ENCODE measurements at places on chromosomes 5 and 9.

- DNase-seq: no peak
Measured at GRCh38 chr9:123348317-123348992, 7.5 kb upstream of the CRB2 start.

DNA sequence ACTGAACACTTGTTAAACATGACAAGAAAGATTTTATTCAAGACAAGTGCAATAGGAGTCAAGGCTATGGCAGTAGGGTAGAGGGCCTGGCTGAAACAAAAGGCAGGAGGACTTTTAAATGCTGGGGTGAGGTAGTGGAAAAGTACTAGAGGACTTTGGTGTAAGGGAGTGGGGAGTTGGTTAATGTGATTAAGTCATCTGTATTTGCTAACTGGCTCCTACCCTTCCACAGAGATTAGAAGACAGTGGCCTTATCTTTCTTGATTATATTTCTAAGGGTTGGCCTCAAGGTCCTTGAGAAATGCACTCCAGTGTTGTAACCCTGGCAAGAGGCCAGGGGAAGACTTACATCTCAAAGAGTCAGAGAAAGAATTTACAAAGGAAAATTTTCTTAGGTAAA, 160.2 kb upstream of the FTMT start:
- DNase-seq: peak; percentile 32

GRCh38 chr9:33233626-33234342, 6.2 kb upstream of the SPINK4 start:
- DNase-seq: peak; percentile 90

- no peak for DNase-seq
Measured at GRCh38 chr5:149732324-149733128, 2.4 kb downstream of the PPARGC1B start.

DNA sequence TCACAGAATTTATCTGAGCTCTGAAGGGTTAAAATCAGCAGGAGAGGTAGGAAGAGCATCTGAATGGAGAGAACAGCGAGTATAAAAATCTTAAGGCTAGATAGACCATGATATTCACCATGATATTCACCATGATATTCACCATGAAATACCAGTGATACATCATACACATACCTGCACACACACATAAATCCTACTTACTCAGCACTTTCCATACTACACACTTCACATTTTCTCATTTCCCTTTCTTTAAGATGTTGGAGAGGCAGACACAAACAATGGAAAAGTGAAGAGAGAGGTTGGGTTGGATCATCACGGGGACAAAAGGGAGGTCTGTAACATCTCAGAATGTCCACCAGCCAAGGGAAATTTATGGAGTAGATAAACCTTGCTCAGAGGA, 66.4 kb upstream of the ATP10B start:
- no peak for DNase-seq

- DNase-seq: peak; percentile 71
Measured at GRCh38 chr5:72268753-72269410, 51.2 kb downstream of the MRPS27 start.

GRCh38 chr9:92463984-92464383, 18.3 kb downstream of the ASPN start:
- no peak for DNase-seq

DNA sequence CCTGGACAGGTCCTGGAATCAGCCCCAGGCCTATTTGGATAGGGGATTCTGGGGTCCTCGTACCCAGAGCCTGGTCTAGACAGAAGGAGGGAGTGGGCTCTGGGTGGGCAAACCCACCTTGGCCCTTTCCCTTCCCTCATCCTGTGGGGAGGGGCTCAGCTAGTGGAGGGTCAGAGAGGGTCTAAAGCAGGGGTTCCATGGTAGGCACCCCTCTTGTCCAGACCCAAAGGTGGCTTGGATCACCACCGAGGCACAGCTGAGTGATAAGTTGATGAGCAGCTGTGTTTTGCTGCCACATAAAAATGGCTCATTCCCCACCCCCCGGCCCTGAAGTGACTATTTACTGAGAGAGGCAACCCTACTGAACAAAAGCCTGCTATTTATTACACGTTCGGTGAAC, 53.8 kb upstream of the KCNMB1 start:
- DNase-seq: no peak

- DNase-seq: no peak
Measured at GRCh38 chr5:75690669-75691068, 26.6 kb downstream of the POC5 start.

- no peak for DNase-seq
Measured at GRCh38 chr9:129010267-129010975, 17.7 kb downstream of the SH3GLB2 start.

DNA sequence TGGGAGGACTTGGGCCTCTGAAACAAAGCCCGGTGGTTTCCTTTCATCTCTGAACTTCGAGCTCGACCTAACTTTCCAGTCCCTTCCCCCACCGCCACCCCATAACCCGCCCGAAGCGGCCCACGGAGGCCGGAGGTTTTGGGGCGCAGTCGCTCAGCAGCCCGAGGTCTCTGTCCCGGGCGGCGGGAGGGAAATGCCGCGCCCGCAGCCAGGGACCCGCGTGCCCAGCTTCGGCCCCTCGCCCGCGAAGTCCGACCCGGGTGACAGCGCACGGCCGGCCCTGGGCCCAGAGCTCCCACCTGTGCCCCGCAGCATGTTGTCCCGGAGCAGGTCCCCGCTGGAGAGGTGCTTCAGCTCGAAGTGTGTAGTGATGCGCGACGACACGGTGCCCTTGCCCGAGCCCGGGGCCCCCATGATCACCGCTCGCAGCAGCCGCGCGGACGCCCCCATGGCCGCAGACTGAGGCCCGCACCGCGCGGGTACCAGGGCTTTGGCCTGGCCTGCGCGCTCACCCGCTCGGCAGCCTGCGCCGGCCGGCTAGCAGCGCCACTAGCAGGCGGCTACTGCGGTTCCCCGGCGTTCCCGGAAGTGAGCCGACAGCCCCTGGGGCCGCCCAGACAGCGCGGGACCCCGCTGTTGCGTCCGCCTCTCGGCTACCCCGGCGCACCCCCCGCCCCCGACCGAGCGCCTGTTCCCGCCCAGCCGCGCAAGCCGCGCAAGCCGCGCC, at the start of gene AK3:
Gene AK3, minus strand, starts transcription at position 565 of the 727 bp plus-strand sequence. Its CDS starts 115 bp downstream, at position 450.
- DNase-seq: peak; percentile 85

GRCh38 chr9:98399950-98400683, 144.7 kb upstream of the TBC1D2 start:
- no peak for DNase-seq

DNA sequence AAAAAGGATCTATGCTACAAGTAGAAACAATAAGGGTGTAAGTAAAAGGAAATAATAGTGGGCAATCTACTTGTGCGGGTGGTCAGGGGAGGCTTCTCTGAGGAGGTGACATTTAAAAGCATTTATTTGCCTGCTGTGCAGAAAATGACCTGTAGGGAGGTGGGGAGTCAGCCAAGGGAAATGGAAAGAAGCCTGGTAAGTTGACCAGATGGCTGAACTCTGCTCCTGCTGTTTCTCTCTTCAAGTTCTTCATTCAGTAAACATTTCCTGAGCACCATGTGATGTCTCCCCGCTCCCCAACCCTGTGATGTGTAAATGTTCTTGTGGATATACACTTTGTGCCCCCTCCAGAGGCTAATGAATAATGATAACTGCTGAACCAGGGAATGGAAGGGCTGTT, 9.9 kb upstream of the SPIN1 start:
- DNase-seq: no peak

DNA sequence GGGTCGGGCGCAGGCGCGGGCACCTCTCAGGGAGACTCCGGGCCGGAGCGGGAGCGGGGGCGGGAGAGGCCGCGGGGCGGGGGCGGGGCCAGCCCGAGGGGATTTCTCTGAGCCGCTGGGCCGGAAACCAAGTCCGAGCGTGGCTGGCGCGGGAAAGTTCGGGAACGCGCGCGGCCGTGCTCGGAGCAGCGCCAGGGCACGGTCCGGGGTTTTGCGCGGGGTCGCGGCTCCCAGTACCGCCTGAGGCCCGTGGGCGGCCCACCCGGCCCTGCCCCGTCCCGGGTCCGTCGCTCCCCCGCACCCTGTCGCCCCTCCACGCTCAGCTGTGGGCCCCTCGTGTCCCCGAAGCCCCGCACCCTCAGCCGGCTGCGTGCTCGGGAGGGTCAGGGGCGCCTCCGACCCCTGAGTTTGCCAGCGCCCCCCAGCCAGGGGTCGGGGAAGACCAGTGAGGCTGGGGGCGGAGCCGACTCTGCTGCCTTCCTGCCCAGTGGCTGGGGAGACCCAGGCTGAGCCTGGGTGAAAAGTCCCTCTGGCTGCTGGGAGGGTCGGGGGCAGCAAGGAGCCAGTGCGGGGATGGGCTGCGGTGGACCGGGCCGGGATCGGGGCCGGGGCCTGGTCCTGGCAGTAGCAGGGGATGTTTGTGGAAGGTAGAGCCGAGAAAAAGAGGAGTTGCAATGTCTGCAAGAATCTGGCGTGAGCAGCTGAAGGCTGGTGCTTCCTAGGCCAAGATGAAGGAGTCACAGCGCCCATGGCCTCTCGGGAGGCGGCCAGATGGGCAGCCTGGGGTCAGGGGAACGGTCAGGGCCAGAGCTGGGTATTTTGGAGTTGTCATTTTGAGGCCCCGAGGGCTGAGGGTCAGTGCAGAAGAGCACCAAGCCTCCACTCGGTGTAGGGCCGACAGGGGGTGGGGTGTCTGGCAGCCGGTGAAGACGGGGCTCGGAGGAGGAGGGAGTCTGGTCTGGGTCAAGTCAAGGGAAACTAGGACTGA, 588 bp downstream of the TRAF2 start:
- DNase-seq: peak; percentile 17

GRCh38 chr9:80435591-80435990, 863.8 kb downstream of the TLE4 start:
- no peak for DNase-seq

- DNase-seq: no peak
Measured at GRCh38 chr5:68420476-68421344, 205.2 kb downstream of the PIK3R1 start.

- DNase-seq: peak; percentile 14
Measured at GRCh38 chr9:70043689-70044489, at the start of gene MAMDC2. TSS of gene MAMDC2 (plus strand) at chr9:70043848. CDS start at chr9:70044198, 350 bp downstream.

DNA sequence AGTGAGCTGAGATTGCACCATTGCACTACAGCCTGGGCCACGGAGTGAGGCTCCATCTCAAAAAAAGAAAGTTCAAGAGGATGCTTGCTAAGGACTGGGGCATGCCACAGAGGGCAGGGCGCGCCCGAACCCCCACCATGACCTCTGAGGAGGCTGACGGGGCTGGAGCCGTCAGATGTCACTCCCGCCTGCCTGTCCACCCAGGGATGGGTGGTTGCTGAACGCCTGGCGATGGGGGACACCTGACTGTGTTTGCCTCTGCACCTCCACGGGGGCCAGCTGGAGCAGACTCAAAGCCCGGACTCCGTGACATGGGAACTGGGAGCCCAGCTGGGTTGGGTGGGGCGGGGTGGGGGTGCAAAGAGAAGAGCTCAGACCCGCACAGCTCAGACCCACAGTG, 31.9 kb downstream of the ADAMTSL2 start:
- DNase-seq: no peak

DNA sequence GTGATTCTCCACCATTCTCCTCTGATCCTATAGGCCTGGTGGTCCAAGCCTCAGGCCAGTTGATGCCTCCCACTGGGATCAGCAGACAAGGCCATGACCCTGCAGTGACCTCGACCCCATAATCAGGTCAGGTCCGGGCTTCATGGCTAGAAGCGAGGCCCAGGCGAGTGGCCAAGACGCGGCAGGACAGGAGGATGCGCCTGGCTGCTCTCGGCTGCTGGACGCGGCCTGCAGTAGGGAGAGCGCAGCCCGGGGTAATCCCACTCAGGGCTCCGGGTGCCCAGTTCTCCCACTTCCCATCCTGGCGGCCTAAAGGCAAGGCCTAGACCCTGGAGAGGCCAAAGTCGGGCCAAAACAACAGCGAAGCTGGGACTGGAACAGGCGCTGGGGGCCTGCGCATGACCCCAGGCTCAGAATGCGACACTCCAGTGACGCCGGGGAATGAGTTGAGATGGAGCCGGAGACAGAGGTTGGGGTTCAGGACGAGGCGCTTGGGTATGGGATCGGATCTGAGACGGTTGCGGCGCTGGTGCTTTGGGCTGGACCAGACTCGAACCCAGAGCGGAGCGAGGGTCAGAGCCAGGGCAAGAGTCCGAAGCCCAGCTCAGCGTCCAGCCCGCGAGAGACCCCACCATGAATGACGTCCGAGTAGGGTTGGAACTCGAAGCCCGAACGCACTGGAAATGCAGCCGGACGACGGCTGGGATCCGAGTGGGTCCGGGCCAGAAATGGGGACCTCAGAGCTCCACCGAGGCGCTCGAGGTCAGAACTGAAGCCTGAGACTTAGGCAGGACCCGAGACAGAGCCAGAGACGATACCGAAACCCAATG, 3.2 kb downstream of the LHX6 start:
- DNase-seq: no peak

DNA sequence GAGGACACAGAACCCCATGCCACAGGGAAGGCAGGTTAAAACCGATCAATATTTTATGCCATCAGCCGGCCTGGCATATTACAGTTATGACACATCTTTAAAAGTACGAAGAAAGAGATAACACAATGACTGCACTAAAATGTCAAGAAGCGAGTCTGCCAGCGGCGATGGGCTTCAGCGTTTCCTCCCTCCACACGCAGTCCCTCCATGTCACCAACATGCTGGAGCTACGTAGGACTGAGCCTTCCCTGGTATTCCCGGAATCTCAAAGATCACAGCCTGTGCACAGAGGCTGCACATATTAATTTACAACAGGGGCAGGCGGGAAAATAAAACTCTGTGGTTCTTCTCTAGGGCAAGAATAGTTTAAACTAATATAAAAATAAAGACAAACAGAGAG, 257.7 kb downstream of the IRX1 start:
- no peak for DNase-seq

Data from Calu3 (cell line).